Thyroid gland (tissue), 4 donors: ENCODE measurements at places on chromosomes 5 and 9. TPM values are rescaled to one million over a fixed set of nuclear protein-coding genes. Genes with fewer than 3 reads are reported as not detected.

SLCO4C1 gene
- 0.50 TPM for total RNA-seq

MARCOL gene
- total RNA-seq: not detected

PRRX2 gene
- 2.9 TPM for total RNA-seq

SEMA6A gene
- 37.9 TPM for total RNA-seq

TEX48 gene
- not detected for total RNA-seq

TAS2R1 gene
- not detected for total RNA-seq

DNA sequence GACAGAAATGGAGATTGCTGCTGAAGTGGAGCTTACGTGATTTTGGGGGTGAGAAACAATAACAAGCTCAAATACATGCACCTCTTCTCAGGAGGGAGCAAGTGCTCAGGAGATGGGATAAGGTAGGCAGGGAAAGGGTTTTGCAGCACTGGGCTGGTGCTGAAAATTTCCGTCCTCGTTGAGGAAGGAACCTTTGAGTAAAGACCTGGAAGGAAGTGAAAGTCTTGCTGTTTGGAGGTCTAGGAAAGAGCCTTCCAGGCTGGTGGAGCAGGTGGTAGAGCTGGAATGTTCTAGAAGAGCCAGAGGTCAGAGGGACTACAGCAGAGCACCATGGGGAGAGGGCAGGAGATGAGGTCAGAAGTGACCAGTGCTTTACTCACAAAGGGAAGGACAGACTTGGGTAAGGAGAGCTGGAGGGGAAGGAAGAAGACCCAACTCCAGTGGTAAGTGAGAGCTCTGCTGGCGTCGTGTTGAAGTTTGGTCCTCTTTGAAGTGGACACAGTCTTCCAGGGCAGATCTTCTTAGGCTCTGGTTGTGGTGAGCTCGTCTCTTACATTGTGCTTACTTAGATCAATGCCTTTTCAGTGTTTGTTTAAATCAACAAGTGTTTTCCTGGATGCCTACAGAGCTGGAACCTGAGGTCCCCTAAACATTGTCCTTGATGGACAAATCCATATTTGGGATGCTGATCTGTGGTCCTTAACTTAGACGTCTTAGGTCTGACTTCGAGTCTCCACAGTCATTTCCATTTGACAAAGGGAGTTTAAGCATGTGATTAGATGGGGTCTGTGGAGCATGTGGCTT, 21.0 kb downstream of the ANKRD33B start:
- no peaks in the 10 kb centered on the region for H3K27me3 ChIP-seq
- peaks cover 14% of the 10 kb centered on the region for H3K4me1 ChIP-seq
- H3K27ac ChIP-seq: no peak overlapping the region
- H3K36me3 ChIP-seq: no peaks in the 10 kb centered on the region

- peak; percentile 73 for DNase-seq
- H3K4me3 ChIP-seq: no peak overlapping the region
- no peaks in the 10 kb centered on the region for H3K27me3 ChIP-seq
- H3K36me3 ChIP-seq: no peaks in the 10 kb centered on the region
Observed at GRCh38 chr5:34522599-34523386, 133.3 kb upstream of the RAI14 start.

- H3K27me3 ChIP-seq: no peaks in the 10 kb centered on the region
- H3K27ac ChIP-seq: no peak overlapping the region
- no peak for DNase-seq
- no peak overlapping the region for H3K4me3 ChIP-seq
- no peaks in the 10 kb centered on the region for H3K36me3 ChIP-seq
- peaks cover 15% of the 10 kb centered on the region for H3K4me1 ChIP-seq
Observed at GRCh38 chr9:94160594-94161501, 76.6 kb downstream of the PTPDC1 start.

DNA sequence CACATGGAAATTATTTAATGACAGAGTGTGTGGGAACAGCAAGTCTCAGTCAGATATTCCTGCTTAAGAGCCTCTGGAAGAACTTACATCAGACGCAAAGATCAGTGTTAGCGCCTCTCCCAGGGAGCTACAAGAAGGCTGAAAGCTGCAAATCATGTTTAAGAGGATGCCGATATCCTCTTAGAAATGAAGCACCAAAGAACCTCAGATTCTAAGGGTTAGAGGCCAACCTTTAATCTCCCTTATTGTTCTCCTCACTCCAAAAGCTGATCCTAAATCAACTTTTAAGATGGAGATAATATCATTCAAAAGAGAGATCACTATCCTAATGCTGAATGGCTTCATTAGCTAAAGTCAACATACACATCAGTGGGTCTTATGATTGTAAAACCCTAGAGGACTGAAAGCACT, 160.6 kb downstream of the NFIB start:
- DNase-seq: no peak
- H3K4me3 ChIP-seq: no peak overlapping the region
- H3K36me3 ChIP-seq: no peaks in the 10 kb centered on the region

GRCh38 chr9:94870465-94870792, 143.9 kb downstream of the AOPEP start:
- peaks cover 63% of the 10 kb centered on the region for H3K4me1 ChIP-seq
- H3K4me3 ChIP-seq: no peak overlapping the region
- peak overlapping the region; percentile 78 for H3K27ac ChIP-seq
- DNase-seq: no peak

DNA sequence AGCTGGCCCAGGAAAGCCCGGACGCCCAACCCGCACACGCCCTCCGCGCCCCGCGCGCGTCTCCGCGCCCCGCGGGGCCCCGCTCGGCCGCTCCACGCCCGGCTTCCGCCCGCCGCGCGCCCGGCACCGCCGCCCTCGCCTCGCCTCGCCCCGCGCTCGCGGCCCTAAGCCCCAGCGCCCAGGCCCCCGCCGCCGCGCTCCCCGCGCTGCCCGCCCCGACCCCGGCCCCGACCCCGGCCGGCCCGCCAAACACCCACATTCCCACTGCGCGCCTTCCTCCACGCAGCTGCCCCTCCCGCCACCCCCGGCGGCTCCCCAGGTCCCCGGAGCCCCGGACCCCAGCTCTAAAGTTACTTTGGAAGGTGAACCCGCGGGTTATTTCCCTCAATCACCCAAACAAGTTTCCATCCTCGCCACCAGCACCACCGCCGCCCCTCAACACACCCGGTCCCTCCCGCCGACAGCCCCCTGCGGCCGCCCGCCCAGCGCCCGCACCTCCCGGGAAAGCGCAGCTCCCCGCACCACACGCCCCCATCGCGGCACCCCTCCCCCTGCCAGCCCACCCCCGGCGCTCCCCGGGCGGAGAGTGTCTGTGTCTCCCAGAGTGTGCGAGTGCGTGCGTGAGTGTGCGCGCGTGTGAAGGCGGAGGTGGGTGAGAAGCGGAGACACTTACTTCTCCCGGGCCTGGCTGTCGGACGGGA, 439 bp downstream of the SSBP2 start:
- H3K4me1 ChIP-seq: peaks cover 23% of the 10 kb centered on the region
- peak overlapping the region; percentile 85 for H3K27ac ChIP-seq
- H3K4me3 ChIP-seq: peak overlapping the region; percentile 93

DNA sequence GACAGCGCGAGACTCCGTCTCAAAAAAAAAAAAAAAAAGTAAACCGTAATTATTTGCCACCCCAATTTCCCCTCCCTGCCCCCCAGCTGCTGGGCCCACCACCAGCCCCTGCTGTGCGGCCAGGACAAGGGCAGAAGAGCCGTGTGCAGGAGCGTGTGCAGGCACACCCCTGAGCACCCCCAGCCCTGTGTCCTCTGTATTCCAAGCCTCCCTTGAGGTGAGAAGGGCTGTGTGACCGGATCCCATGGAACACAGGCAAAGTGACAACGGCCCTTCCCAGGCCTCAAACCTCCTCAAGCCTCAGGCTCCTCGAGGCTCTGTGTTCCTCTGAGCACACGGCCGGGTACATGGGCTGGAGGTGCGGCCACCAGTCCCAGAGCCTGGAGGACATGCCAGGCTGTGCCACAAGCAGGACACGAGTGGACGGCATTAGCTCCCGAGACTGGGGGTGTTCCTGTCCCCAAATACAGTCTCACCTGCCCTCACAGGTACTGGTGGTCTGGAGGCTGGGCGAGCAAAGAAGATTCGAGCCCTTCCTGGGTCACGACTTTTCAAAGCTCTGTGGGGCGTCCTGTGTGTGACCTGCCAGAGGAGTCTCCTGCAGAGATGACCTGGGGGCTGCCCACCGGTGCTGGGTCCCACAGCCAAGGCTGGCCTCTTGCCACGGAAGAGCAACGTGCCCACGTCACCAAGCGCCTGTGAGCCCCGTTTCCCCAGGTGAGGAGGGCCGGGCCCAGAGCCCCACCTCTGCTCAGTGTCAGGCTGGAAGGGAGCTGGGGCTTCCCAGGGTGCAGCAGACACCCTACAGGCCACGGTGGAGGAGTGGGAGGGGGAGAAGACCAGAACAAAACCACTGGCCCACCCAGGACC, 47.1 kb upstream of the SIMC1 start:
- H3K4me1 ChIP-seq: no peaks in the 10 kb centered on the region
- no peak overlapping the region for H3K4me3 ChIP-seq
- H3K27me3 ChIP-seq: no peaks in the 10 kb centered on the region
- no peak overlapping the region for H3K27ac ChIP-seq

GRCh38 chr9:9846557-9846956, 766.2 kb downstream of the PTPRD start:
- no peaks in the 10 kb centered on the region for H3K4me1 ChIP-seq
- no peak for DNase-seq
- no peak overlapping the region for H3K4me3 ChIP-seq
- H3K36me3 ChIP-seq: no peaks in the 10 kb centered on the region
- H3K27ac ChIP-seq: no peak overlapping the region
- H3K27me3 ChIP-seq: no peaks in the 10 kb centered on the region

- H3K27ac ChIP-seq: no peak overlapping the region
- DNase-seq: no peak
- H3K4me1 ChIP-seq: no peaks in the 10 kb centered on the region
- no peaks in the 10 kb centered on the region for H3K36me3 ChIP-seq
- H3K27me3 ChIP-seq: no peaks in the 10 kb centered on the region
Observed at GRCh38 chr5:80205846-80206245, 50.0 kb downstream of the SERINC5 start.

- no peak overlapping the region for H3K27ac ChIP-seq
- no peak overlapping the region for H3K4me3 ChIP-seq
Observed at GRCh38 chr5:58898006-58898405, 315.1 kb downstream of the RAB3C start.

DNA sequence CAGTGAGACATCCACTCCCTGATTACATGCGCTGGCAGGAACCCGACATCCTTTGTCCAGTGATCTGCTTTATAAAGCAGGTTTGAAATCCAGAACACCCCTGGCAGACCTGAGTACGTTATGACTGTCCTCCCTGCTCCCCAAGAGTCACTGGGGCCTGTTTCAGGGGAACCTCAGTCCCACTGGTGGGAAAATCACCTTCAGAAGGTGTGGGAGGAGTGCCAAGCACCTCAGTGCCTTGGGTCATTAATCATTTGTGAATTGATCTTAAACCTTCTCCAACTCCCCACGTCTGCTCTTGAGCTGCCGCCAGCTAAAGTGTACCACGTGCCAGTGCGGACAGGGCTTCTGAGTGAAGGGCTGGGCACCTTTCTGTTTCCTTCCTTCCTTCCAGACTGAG, 16.2 kb downstream of the SLC6A3 start:
- no peaks in the 10 kb centered on the region for H3K36me3 ChIP-seq
- H3K4me1 ChIP-seq: no peaks in the 10 kb centered on the region
- no peak overlapping the region for H3K4me3 ChIP-seq
- H3K27me3 ChIP-seq: no peaks in the 10 kb centered on the region
- no peak overlapping the region for H3K27ac ChIP-seq
- no peak for DNase-seq

GRCh38 chr9:120608421-120608820, 28.5 kb upstream of the CDK5RAP2 start:
- H3K27ac ChIP-seq: no peak overlapping the region
- H3K36me3 ChIP-seq: peaks cover 28% of the 10 kb centered on the region
- H3K27me3 ChIP-seq: no peaks in the 10 kb centered on the region
- H3K4me1 ChIP-seq: peaks cover 6% of the 10 kb centered on the region
- no peak for DNase-seq

GRCh38 chr9:126327006-126327713, 531 bp downstream of the MVB12B start:
- peak overlapping the region; percentile 17 for H3K27ac ChIP-seq
- H3K36me3 ChIP-seq: no peaks in the 10 kb centered on the region
- H3K27me3 ChIP-seq: no peaks in the 10 kb centered on the region
- no peak for DNase-seq
- H3K4me3 ChIP-seq: peak overlapping the region; percentile 51

GRCh38 chr5:41270423-41271251, 57.3 kb upstream of the C6 start:
- H3K4me1 ChIP-seq: no peaks in the 10 kb centered on the region
- no peak overlapping the region for H3K27ac ChIP-seq
- H3K4me3 ChIP-seq: no peak overlapping the region
- no peaks in the 10 kb centered on the region for H3K36me3 ChIP-seq
- H3K27me3 ChIP-seq: no peaks in the 10 kb centered on the region

- H3K27ac ChIP-seq: no peak overlapping the region
- no peak for DNase-seq
- H3K4me3 ChIP-seq: no peak overlapping the region
- H3K36me3 ChIP-seq: no peaks in the 10 kb centered on the region
- no peaks in the 10 kb centered on the region for H3K4me1 ChIP-seq
- no peaks in the 10 kb centered on the region for H3K27me3 ChIP-seq
Observed at GRCh38 chr5:1203311-1203967, 2.0 kb downstream of the SLC6A19 start.

DNA sequence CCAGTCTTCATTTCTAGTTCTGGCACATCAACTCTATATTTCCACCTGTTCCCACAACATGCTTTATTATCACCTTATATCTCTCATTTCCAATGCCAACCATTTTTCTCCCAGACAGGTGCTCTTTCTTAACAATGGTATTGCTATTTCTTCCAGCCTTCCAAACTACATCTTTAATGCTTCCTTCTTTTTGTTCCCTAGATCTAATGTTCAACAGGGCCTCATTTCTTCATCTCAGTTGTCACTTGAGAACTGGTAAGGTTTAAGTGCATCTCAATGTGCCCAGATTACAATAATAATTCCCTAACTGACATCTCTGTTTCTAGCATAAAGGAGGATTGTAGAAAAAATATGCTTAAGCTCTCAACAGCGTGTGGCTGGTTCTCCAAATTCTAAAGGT, 272.6 kb downstream of the COX7C start:
- H3K27me3 ChIP-seq: no peaks in the 10 kb centered on the region
- no peaks in the 10 kb centered on the region for H3K4me1 ChIP-seq
- no peak overlapping the region for H3K27ac ChIP-seq

DNA sequence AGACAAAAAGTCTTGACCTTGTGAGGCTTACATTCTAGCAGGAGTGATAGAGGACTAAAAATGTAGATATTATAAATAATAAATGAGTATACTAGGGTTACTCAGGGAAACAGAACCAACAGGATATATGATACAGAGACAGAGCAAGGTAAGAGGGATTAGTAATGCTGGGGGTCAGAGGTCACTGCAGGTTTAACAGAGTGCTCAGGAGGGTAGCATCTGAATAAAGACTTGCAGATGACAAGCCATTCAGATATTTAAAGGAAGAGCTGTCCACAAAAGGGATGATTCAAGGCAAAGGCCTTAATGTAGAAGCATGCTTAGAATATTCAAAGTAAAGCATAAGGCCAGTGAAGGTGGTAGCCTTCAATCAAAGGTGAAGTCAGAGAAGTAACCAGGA, 65.6 kb upstream of the SEMA6A start:
- no peaks in the 10 kb centered on the region for H3K36me3 ChIP-seq
- H3K4me1 ChIP-seq: no peaks in the 10 kb centered on the region
- DNase-seq: no peak
- no peak overlapping the region for H3K4me3 ChIP-seq
- no peaks in the 10 kb centered on the region for H3K27me3 ChIP-seq
- H3K27ac ChIP-seq: no peak overlapping the region

GRCh38 chr5:169176709-169177694, 123.9 kb downstream of the SLIT3 start:
- no peaks in the 10 kb centered on the region for H3K27me3 ChIP-seq
- no peak for DNase-seq
- peaks cover 13% of the 10 kb centered on the region for H3K4me1 ChIP-seq
